ENCODE measurements at places on chromosomes 16 and 17.

DNA sequence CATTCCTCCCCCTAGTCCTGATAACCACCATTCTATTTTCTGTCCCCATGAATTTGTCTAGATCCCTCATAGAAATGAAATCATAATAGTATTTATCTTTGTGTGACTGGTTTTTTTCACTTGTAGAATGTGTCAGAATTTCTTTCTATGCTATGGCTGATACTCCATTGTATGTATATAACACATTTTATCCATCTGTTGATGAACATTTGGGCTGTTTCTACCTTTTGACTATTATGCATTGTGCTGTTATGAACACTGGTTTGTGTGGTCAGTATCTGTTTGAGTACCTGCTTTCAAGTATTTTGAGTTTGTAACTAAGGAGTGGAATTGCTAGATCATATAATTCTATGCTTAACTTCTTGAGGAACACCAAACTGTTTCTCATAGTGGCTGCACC, 16.0 kb upstream of the DRG2 start:
- no peak for DNase-seq

DNA sequence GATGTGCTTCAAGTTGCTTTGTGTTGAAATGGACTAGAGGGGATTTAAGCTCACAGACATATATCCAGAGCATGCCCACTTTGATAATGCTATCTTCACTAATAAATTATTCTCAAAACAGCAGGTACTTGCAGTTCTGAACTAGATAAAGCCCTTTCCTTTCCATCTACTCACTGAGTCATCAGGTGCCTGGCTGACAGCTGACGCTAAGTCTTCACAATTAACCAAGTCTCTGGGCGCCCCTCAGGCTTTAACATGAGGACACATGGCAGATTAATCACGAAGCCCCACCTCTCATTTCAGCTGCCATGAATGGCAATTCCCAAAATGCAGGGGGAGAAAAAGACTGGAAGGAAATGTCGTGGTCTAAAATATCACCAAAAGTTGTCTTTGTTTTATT, 29.5 kb upstream of the CRISPLD2 start:
- DNase-seq, result no peak

DNA sequence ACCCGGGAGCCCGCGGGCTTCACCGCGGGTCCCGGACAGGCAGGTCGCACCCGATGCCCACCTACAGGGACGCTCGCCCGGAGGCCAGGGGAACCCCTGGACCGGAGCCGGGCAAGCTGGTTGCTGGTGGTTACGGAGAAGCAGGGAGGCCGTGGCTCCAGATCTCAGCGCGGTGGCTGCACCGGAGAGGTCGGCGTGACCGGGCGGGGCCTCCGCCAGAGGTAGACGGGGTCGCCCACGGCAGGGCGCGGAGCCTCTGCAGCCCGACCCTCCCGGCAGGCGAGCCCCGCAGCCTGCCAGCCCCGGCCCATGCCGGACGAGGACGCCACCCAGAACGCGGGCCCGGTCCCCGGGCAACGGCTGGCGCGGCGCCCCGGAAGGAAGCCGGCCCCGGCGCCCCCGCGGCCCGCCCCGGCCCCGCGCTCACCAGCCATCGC, 341 bp downstream of the PCYT2 start:
- no peak for DNase-seq

GRCh38 chr17:2253768-2254406, 49.7 kb downstream of the SMG6 start:
- no peak for DNase-seq

- no peak for DNase-seq
These were observed 10.5 kb upstream of the NUDT7 start for GRCh38 chr16:77711775-77712174.

- no peak for DNase-seq
These were observed 26.2 kb downstream of the WSCD1 start for GRCh38 chr17:6096201-6097004.

- DNase-seq, result no peak
These were observed 30.9 kb downstream of the PGS1 start for GRCh38 chr17:78409191-78409928.

DNA sequence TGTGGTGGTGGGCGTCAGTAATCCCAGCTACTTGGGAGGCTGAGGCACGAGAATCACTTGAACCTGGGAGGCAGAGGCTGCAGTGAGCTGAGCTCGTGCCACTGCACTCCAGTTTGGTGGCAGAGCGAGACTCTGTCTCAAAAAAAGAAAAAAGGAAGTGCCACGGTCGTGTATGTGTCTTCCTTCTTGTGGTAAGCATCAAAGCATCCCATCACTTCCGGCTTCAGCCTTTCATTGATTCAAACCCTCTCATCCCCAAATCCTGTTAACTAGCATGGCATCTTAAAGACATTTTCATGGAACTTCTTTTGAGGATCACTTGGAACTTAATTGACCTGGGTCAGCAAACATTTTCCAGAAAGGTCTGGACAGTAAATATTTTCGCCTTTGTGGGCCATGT, 126.2 kb downstream of the CPPED1 start:
- peak; percentile 38 for DNase-seq

- no peak for DNase-seq
These were observed 9.7 kb upstream of the VASN start for GRCh38 chr16:4361944-4362311.

GRCh38 chr17:40279402-40279801, 8.3 kb upstream of the CDC6 start:
- DNase-seq, result no peak

- no peak for DNase-seq
These were observed 19.9 kb downstream of the GGA3 start for GRCh38 chr17:75241502-75241901.

DNA sequence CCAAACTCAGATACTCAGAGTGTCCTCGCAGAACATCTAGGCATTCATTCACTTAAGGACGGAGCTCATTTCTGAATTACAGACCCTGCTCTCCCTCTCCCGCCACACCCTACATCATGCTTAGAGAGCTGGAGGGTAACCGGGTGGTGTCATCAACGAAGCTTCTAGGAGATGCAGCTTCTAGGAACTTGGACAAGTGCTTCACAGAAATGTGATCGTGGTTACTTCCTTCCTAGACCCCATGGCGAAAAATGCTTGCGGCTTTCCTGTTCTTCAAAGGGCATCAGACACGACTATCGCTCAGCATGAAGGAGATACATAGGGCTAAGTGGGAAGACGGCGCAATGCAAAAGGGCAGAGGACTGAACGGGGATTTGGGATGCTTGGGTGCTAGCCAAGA, 126.8 kb downstream of the ZFHX3 start:
- DNase-seq, result peak; percentile 57

DNA sequence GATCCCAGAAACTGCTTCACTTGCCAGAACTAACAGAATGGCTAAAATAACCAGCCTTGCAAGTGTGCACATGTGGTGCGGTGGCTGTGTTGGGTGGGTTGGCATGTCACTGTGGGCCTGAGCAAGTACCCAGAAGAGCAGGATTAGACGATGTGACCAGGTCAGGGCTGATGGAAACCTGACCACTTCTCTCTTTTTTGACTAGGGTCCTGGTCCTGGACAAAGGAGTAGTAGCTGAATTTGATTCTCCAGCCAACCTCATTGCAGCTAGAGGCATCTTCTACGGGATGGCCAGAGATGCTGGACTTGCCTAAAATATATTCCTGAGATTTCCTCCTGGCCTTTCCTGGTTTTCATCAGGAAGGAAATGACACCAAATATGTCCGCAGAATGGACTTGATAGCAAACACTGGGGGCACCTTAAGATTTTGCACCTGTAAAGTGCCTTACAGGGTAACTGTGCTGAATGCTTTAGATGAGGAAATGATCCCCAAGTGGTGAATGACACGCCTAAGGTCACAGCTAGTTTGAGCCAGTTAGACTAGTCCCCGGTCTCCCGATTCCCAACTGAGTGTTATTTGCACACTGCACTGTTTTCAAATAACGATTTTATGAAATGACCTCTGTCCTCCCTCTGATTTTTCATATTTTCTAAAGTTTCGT, 16.7 kb downstream of the ANKRD40 start:
- no peak for DNase-seq

All from inflammatory macrophage (primary cell).